Left lung (tissue), 14 donors: ENCODE measurements at places on chromosomes 16 and 17. TPM values are rescaled to one million over a fixed set of nuclear protein-coding genes. Genes with fewer than 3 reads are reported as not detected.
A peak's percentile ranks its signal among the peaks of the same experiment; 100 is the strongest.

Gene CACNA1G
- 23.9 TPM for polyA plus RNA-seq

Gene SYCE1L
- 3.6 TPM for polyA plus RNA-seq

Gene SEZ6L2
- 5.8 TPM for polyA plus RNA-seq

Gene AOC3
- polyA plus RNA-seq, result 162 TPM

Gene OMG
- 4.2 TPM for polyA plus RNA-seq

Gene SETD6
- polyA plus RNA-seq, result 36.7 TPM

Gene TBL3
- 32.6 TPM for polyA plus RNA-seq

Gene MYBBP1A
- 42.0 TPM for polyA plus RNA-seq

Gene STH
- 0.38 TPM for polyA plus RNA-seq

Gene SYT17
- polyA plus RNA-seq, result 15.0 TPM

Gene ACSM3
- polyA plus RNA-seq, result 58.3 TPM

Gene CCL3
- 9.9 TPM for polyA plus RNA-seq

Gene NPIPB8
- polyA plus RNA-seq, result 2.8 TPM

Gene SEC14L5
- 0.17 TPM for polyA plus RNA-seq

GRCh38 chr16:81790830-81791435 lies 11.8 kb downstream of the PLCG2 start:
- no peak for DNase-seq

- DNase-seq, result no peak
Measured at GRCh38 chr16:29237971-29238370, 168.5 kb downstream of the NPIPB11 start.

GRCh38 chr16:30656388-30656787 lies 1.8 kb upstream of the FBRS start:
- no peak for DNase-seq

GRCh38 chr17:82328141-82328993 lies 5.2 kb downstream of the SECTM1 start:
- no peak for DNase-seq

DNA sequence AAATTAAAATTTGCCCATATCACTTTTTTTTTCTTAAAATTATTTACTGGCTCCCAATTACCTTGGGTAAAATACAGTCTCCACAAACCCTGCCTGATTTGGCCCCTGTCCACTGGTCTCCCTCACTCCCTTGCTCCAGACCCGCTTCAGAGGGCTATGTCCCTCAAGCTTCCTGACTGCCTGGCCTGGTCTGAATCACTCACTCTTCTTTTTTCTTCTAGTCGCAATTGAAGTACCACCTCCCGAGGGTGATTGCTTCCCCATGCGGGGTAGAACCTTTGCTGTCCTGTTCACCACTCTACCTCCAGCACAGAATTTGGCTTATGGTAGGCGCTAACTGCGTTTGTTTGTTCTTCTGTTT lies 598 bp upstream of the PGAP3 start:
- DNase-seq, result peak; percentile 0

DNA sequence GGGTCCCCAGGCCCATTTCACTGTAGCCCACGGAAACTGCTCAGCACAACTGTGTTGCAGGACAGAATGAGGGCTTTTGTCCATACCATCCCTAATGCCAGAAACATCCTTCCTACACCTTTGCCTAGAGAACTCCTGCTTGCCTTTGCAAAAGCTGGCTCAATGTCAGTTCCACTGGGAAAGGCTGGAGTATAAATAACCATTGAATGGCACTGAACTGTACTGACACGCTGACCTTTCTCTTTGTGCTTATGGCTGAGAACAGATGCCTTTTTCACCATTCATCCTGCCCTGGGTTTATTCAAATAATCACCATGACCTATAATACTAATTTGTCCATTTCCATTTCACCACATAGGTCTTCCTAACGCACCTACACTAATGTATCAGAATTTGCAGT lies 300.3 kb downstream of the XYLT1 start:
- no peak for DNase-seq

- peak; percentile 78 for DNase-seq
Measured at GRCh38 chr17:58006560-58006923, 504 bp downstream of the SRSF1 start.

GRCh38 chr16:14373406-14373805 lies 256.7 kb downstream of the PARN start:
- no peak for DNase-seq

GRCh38 chr16:74252329-74252728 lies 44.3 kb upstream of the PSMD7 start:
- DNase-seq, result no peak

GRCh38 chr17:48002266-48002915 lies 31.5 kb downstream of the CDK5RAP3 start:
- no peak for DNase-seq

- no peak for DNase-seq
Measured at GRCh38 chr17:33986088-33986487, 269.0 kb upstream of the CCL2 start.

DNA sequence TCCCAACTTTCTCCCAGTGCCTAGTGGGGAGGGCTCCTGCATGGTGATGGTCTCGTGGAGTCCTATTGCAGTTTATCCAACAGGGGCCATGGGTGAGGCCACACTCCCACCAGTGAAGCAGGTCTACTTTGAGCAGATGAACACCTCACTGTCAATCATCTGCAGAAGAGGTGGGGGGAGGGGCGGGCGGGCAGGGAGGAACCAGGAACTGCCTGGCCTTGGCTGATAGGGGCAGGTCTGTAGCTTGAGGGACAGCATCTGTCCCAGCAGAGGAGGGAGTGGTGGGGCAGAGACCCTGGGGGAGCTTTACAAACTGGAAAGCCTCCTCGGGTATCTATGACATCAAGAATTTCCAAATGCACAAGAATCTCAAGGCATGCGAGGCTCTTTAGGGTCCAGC lies 58.7 kb upstream of the ZNF423 start:
- no peak for DNase-seq

GRCh38 chr17:37801171-37801570 lies 56.3 kb upstream of the HNF1B start:
- no peak for DNase-seq

GRCh38 chr17:54781389-54781788 lies 119.3 kb upstream of the TOM1L1 start:
- no peak for DNase-seq

DNA sequence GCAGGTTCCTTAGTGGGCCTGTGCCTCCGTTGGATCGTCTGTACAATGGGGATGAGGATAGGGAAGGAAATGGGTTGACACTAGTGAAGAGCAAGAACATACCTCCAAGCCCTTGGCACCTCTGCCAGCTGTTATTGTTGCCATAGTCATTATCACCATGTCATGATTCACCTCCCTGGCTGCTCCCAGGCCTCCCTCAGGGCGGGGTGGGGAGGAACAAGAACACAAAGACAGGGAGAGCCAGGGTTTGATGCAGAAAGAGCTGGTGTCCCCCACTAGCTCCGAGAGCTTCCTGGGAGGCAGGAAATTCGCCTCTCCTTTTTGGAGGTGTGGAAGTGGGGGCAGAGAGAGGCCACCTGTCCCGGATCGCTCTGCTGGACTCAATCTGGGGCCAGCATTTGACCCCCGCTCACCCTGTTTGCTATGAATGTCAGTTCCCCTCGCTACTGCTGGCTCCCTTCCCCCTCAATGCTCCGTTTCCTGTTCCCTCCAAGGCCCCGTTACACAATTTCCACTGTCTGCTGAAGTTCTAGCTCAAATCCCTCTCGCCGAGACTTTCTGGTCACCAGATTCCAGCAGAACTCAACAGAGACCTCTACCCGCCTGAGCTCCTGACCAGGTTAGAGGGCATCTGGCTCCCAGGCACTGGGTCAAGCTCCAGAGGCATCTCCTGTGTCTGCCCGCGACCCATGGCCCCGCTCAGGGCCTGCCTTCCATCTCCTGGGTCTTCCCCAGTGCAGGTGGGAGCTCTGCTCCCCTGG lies 9.1 kb downstream of the TIMP2 start:
- peak; percentile 73 for DNase-seq
